Suprapubic skin (tissue), 4 donors: ENCODE measurements at places on chromosomes 6 and 20.

DNA sequence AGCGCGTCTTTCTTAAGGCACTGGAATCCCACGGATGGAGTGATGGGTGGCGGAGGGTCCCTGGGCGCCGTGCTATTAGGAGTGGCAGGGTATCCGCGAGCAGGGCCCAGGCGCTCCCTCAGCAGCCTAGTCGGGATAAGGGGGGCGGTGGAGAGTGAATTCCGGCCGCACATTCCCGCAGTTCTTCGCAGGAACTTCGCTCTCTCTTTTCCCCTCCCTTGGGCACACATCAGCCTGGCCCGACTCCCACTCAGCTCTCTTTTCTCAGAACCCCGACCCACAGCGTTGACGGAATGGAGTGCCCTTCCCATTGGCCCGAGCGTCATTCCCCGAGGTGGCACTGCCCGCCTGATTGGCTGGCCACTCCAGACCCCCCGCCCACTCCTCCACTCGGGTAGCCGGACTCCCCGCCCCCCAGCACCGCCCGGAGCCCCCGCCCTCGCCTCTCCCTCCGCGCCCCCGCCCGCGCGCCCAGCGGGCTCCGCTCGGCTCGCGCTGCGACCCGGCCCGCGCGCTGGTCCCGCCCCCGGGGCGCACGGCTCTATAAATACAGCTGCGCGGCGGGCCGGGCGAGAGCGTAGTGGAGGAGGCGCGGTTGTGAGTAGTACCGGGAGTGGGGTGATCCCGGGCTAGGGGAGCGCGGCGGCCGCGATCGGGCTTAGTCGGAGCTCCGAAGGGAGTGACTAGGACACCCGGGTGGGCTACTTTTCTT, at the start of gene ID4:
ID4 (plus strand) TSS at position 572 of the 712 bp plus-strand sequence. CDS start 385 bp downstream, outside the sequence.
- peak; percentile 97 for DNase-seq

GRCh38 chr6:148593130-148593812, 153.6 kb upstream of the UST start:
- no peak for DNase-seq

DNA sequence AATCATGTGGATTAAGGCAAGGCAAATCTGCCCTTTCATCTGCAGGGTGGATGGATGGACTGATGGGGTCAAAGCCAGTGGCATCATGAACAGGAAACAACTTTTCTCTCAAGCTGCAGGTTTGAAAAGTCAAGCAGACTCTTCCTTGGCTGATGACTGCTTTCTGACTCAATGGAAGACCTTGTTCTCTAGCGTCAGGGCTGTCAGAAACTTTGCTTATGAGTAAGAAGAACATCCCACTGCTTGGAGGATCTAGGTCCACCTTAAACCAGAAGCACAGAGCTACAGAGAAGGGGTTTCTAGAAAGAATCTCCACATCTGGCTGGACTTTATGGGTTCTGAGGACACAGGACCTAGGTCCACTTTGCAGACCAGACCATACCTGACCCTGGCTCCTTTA, 36.3 kb upstream of the CST5 start:
- no peak for DNase-seq

GRCh38 chr6:2977799-2978590, 6.6 kb upstream of the SERPINB6 start:
- no peak for DNase-seq

GRCh38 chr20:61311656-61312387, 59.8 kb downstream of the CDH4 start:
- no peak for DNase-seq

DNA sequence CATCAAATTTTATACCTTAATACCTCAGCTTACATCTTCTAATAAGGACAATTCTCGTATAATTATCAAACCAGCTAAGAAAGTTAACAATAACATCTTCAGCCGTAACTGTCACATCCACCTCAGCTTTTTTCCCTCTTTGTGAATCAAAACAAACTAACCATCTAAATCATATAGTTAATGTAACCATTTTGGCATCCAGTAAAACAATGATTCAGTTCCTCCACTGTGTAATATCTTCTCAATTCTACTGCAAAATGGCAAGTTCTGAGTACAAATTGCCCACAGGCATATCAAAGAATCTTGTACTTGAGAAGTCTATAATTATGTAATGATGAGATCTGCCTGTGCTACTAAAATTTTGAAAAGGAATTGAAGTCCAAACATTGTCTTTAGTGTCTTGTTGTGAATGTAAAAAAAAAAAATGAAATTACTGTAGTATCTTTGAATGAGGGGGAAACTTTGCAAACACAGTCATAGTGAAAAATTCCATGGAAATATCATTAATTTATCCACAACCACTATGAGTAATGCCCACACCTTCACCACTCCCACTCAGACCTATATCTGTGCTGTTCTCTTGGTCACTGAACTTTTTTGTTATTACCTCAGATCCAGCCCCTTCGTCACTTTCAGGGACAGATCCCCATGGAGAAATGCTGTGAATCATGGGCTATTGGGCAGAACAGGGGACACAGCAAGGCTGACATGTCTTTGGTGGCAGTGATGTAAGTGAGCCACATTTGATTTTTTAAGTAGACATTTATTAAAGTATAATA, 178.6 kb upstream of the RAB32 start:
- DNase-seq = no peak

GRCh38 chr6:90184334-90185298, 112.0 kb downstream of the BACH2 start:
- DNase-seq = no peak

DNA sequence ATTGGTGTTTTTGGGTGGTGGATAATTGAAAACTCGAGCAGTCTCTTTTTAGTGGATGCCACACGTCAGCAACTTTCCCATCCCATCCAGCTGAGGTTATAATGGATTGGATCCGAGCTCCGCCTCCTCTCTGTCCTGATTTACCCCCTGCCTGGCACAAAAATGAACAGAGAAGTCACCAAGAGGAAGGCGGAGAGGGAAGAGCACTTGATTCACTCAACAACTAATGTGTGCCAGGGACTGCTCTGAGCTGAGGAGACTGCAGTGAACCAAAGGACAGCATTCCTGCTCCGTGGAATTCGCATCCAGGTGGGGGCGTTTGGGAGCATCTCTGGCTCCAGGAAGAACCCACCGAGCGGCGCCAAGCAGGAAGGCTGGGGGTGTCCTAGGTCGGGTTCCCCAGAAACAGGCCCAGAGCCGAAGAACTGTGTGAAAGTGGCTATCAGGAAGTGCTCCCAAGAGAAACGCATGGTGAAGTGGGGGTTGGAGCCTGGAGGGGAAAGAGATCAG, 95.8 kb upstream of the NAA20 start:
- no peak for DNase-seq

DNA sequence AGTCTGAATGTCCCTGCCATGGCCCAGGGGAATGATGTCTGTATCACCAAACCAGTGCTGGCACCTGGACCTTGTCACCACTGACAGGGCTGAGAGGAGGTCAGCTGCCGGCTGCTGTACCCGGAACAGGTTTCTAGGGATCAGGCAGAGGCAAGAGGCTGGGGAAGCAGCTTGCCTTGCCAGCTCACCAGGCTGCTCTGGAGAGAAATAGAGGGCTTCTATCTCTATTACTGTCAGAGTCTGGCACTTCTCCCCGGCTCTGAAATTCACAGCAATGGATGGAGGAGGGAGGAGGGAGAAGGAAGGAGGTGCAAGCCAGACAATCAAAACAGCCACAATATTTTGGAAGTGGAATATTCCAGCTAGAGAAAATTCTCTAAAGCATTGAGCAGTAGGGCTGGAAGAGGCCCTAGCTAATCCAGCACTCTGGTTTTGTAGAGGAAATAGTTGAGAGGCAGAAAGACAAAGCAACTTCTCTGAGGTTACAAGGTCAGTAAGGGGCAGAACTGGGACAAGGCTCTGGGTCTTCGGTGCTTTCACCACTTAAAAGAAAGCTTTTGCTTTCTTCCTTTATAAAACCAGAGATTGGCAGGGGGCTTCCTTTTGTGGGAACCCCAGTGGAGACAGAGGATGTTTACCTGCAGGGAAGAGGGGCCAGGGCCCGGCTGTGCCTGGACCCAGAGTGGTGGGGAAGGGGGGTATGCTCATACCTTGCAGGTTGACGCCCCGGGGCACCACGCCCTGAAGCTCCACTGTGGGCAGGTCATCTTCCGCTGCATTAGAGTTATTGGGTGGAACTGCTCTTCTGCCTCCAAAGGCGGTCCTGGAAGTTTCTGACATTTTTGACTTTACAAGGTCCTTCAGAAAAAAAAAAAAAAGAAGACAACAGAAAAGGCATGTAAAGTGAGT, 2.4 kb downstream of the F13A1 start:
- no peak for DNase-seq

DNA sequence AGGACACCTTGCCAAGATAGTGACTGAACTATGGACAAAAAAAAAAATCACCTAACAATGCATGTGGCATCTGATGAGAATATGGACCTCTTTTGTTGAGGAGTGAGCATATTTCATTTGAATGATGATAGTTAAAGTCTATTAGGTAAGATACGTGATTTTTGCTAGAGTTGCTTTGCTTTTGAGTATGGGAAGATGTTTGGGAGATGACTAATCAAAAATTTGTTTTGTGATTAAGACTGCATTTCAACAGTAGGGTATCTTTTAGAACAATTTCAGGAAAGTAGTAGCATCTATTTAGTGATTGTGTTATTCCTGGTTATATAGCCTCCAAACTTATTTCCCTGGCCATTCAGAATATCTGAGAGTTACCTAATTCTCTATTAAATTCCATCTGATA, 878.6 kb upstream of the CITED2 start:
- no peak for DNase-seq

DNA sequence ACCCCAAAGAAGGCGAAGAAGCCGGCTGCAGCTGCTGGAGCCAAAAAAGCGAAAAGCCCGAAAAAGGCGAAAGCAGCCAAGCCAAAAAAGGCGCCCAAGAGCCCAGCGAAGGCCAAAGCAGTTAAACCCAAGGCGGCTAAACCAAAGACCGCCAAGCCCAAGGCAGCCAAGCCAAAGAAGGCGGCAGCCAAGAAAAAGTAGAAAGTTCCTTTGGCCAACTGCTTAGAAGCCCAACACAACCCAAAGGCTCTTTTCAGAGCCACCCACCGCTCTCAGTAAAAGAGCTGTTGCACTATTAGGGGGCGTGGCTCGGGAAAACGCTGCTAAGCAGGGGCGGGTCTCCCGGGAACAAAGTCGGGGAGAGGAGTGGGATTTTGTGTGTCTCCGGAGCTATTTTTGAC, 69.6 kb downstream of the HFE start:
- peak; percentile 87 for DNase-seq
